ENCODE measurements at places on chromosomes 4 and X. TPM values are rescaled to one million over a fixed set of nuclear protein-coding genes. Genes with fewer than 3 reads are reported as not detected.

CXorf49 gene
- not detected for total RNA-seq

CXCL5 gene
- not detected for total RNA-seq

CPEB2 gene
- 2.5 TPM for total RNA-seq

SPACA5 gene
- not detected for total RNA-seq

REELD1 gene
- not detected for total RNA-seq

BEX5 gene
- total RNA-seq = not detected

P2RY8 gene
- 0.66 TPM for total RNA-seq

MYOZ2 gene
- not detected for total RNA-seq

EGF gene
- total RNA-seq = 0.07 TPM

PAGE5 gene
- total RNA-seq = not detected

CLOCK gene
- 13.5 TPM for total RNA-seq

BTC gene
- total RNA-seq = not detected

C4orf54 gene
- not detected for total RNA-seq

TKTL1 gene
- not detected for total RNA-seq

KCND1 gene
- not detected for total RNA-seq

LUZP4 gene
- total RNA-seq = not detected

TEC gene
- total RNA-seq = 0.20 TPM

NCAPG gene
- total RNA-seq = 108 TPM

ADGRG4 gene
- not detected for total RNA-seq

ADH1C gene
- total RNA-seq = not detected

TMPRSS11D gene
- not detected for total RNA-seq

BLTP1 gene
- 25.3 TPM for total RNA-seq

DCAF12L2 gene
- not detected for total RNA-seq

GPR82 gene
- not detected for total RNA-seq

PITX2 gene
- total RNA-seq = not detected

ART3 gene
- total RNA-seq = not detected

GIMD1 gene
- not detected for total RNA-seq

TCEAL7 gene
- total RNA-seq = not detected

ADGRL3 gene
- total RNA-seq = 0.04 TPM

ARX gene
- total RNA-seq = not detected

COL4A5 gene
- 11.9 TPM for total RNA-seq
